Cardiac septum (tissue), 1 donor: ENCODE measurements at places on chromosomes 16 and 17. TPM values are rescaled to one million over a fixed set of nuclear protein-coding genes. Genes with fewer than 3 reads are reported as not detected.

GRCh38 chr16:73190256-73190655 is 142.3 kb upstream of the ZFHX3 start:
- no peak for DNase-seq

- DNase-seq: no peak
Measured at GRCh38 chr17:37399265-37399803, 7.3 kb downstream of the ACACA start.

DNA sequence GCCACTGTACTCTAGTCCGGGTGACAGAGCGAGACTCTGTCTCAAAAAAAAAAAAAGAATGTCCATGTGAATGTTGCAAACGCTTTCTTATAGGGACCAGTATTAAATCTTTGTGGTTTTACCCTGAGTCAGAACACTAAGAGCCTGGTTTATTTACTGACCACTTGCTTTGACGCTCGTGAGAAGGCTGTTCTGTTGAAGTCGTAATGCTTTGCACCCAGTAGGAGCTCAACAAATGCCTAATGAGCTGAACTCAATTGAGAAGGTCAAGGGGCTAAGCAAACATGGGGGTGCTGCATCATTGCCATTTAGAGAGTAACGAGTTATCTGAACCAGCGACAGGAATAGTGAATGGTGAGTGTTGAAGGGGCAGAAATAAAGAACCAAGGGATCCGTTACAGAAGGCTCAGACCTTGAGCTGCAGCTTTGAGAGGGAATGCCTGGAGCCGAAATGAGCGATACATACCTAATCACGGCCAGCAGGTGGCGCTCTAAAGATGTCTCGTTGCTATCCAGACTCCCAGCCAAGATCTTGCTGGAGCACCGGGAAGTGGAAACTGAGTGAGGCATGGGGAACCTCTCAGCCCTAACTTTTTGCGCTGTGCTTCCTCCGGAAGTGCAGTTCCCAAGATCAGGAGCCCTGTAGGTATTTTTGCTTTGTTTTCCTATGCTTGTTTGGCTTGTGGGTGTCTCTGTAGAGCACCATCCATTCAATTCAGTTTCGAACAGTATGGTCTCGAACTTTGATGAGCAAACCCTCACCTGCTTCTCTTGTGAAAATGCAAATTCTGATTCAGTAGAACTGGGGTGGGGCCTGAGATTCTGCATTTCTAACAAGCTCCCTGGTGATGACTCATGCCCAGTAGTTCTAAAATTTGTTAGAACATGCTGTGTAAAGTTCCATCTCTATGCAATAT is 12.6 kb upstream of the RNF222 start:
- DNase-seq: peak; percentile 94

- no peak for DNase-seq
Measured at GRCh38 chr16:61926766-61927165, 109.5 kb downstream of the CDH8 start.

Gene OR1A1
- not detected for total RNA-seq

DNA sequence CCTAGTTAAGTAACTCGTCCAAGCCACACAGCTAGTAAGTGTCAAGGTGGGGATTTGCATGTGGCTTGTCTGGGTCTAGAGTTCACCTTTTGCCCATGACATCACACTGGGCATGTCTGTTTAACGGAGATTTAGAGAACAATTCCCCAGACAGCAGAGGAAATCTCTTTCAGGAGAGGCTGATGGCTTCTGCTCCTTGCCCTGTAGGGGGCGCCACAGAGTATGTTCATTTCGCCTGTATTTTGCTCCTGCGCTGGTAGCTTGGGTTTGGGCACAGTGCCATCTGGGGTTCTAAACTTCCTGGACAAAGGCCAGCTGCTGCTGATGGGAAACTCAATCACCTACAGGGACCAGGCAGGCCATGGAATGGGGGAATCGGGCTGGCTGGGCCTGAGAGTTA is 20.4 kb downstream of the OTOA start:
- DNase-seq: no peak

DNA sequence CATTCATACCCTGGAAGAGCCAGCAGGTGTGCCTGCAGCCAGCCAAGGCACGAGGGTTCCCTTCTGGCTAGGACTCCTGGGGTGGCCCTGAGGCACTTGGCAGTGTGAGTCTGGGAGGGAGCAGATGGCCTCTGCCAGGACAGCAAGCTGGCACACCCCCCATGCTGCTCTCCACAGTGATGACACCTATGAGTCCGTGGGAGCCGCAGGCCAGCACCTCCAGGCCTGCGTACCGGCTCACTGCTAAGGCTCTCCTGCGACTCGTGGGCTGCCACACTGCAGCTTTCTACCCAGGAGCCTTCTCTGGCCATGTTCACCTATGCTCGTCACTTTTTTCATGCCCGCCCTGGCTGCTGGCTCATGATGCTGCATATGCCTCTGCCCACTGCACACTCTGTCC is 68.1 kb downstream of the NDEL1 start:
- no peak for DNase-seq

GRCh38 chr17:27621942-27622559 is 8.9 kb upstream of the LGALS9 start:
- no peak for DNase-seq

DNA sequence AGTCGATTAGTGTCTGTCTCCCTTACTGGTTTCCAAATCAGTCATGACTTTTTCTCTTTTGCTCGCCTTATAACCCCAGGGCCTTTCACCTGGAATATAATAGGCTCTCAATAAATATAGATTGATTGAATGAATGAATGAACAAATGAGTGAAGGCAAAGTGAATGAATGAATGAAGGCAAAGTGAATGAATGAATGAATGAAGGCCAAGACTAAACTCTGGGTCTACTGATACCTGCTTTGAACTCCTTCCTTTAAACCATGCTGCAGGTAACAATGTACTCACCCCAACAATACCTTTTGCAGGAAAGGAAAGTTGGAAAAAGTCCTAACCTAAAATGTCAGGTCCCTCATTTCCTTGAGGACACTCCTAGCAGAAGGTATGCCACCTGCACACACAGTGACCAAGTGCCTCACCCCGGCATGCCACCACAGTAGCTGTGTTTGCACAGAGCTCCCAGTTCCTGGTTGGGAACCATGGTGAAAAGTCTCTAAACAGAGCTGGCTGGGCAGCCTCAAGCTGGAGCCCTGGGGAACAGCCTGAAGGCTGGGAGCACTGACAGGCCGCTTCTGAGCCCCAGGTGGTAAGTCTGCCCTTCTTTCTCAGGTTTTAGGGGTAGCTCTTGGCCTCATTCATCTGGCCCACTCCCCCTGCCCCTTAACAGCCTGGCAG is 42.7 kb upstream of the ANKFN1 start:
- DNase-seq: no peak

DNA sequence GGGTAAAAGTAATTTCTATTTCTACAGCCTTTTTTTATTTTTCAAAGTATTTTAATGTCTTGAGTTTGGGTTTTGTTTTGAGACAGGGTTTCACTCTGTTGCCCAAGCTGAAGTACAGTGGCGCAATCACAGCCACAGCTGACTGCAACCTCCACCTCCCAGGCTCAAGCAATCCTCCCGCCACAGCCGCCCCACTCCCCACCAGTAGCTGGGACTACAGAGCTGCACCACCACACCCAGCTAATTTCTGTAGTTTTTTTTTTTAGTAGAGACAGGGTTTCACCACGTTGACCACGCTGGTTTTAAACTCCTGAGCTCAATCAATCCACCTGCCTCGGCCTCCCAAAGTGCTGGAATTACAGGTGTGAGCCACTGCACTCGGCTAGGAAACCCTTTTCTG is 44.0 kb downstream of the TUBD1 start:
- peak; percentile 91 for DNase-seq

DNA sequence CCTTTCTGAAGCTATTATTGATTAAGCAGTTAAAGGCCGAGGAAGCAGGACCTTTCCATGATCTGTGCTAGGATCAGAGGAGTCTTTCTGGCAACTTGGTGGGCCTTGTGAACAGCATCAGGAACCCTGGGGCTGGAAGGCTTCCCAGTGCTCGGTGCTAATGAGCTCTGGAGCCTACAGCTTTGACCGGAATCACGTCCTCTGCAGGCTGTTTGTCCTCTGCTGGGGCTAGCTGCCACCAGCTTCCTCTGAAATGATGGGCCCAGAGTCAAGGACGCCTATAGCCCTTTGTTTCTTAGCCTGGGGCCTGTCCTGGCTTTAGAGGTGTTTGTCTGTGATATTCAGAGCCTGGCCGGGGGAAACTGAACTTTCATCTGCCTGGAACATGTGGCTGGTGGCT is 111.6 kb downstream of the SHISA9 start:
- no peak for DNase-seq

Gene MT4
- not detected for total RNA-seq

Gene CBX2
- 3.5 TPM for total RNA-seq

GRCh38 chr17:49984283-49984682 is 10.7 kb downstream of the DLX3 start:
- no peak for DNase-seq

Gene HIGD1B
- 10.3 TPM for total RNA-seq

Gene RABEP1
- 65.2 TPM for total RNA-seq

Gene CCL14
- total RNA-seq: 6.7 TPM

Gene KAT7
- 63.2 TPM for total RNA-seq

DNA sequence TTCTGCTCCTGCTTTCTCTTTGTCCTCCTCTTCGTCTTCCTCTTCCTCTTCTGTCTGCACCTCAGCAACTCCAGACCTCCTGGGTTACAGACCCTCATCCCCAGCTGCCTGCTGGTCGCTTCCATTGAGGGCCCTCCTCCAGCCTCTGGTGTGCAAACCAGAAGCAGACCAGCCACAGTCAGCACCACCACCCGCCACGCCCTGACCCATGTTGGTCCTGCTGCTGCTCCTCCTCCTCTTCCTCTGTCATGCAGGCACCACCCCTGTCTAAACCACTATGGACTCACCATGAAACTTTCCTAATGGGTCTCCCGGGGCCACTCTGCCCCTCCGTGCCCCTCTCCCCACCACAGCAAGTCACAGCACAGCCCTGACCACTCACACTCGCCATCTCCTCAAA is 11.4 kb upstream of the OGFOD3 start:
- no peak for DNase-seq

DNA sequence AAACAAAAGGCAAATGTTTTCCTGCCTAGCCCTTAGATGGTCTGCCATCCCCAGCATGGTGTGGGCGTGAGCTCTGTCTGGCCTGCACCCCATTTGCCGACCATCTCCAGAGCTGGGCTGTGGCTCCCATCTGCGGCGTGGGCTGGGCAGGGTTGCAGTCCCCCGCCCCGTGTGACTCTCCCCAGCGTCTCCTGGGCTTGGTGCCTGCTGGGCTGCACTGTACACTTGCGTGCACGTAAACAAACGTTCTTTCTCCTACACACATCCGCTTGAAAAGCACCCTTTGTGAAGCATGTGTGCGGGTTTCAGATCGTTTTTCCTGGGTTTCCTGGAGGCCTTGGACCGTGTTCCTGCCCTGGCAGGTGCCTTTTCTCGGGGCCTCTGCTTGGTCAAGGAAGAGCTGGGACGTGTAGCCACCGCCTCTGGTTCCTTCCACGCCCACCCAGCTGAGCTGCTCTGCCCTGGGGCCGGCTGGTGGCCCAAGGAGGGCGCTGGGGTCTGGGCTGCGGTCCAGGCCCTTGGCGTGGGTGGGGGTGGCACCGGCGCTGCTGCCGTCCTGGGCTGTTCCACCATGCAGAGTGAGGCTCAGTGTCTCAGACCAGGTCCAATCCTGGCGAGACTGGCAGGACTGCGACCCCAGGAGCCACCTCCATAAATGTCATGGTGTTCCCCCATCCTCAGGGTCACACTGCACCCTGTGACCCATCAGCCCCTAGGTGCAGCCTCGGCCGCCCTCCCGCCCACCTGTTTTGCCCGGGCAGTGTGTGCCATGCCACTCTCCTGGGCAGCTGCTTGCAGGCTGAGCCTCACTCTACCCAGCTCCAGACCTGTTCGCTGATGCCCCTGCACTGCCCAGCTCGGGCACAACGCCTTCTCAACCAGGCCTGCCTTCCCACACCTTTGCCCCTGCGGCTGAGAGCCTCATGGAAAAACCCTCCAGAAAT is 9.9 kb upstream of the BAIAP3 start:
- DNase-seq: no peak

GRCh38 chr16:88743693-88744576 is 37.6 kb downstream of the CTU2 start:
- peak; percentile 88 for DNase-seq

DNA sequence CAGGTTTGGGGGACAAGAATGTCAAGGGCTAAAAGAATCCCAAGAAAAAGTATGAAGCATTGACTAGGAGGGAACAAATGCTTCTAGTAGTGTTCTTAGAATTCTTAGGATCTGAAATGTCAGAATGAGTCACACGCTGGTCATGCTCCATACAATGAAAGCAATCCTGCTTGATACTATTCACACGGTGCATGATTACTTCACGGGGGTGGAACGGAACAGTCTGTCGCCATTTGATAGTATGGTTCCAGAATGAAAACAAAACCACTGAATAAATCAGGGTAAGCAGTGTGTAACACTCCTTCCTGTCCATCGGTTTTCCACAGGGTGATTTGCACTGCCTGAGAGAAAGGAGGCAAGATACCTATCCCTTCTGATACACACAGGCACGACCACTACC is 22.9 kb upstream of the YWHAE start:
- no peak for DNase-seq

Gene ATAD5
- total RNA-seq: 0.48 TPM

Gene TMC7
- 1.9 TPM for total RNA-seq

Gene FMNL1
- total RNA-seq: 12.2 TPM

DNA sequence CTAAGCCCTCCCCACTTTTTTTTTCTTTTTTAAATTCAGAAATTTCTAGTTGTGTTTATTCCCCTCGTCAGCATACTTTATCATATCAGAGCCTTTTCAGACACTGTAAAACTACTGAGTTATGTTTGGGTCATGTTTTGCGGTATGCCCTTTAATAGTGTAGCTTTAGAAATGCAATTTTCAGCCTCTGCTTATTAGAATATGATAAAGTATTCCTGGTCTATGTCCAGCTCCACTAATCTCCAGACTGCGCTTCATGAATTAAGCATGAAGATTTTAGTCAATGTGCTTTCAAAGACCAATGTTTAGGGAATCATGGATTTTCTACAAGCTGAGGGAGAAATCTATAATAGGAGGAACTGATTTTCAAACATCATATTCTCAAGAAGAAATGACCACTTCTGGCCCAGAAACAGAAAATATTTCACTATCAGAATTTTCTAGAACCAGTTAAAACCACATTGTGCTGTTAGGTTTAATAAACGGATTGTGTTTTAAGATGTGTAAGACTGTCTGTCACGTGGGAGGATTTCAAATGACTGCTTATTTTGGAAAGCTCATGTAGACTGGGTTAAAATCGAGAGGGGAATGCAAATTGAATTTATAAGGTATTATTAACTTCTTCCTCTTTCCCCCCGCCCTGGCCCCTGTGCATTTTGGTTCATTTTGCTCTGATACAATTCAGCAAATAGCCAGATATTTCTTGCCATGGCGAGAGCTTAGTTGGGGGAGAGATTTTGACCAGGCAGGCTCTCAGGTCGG is 498.5 kb downstream of the WWOX start:
- DNase-seq: no peak
